ENCODE measurements at places on chromosomes 6 and 20.

GRCh38 chr6:121999456-122000065, 399.9 kb upstream of the HSF2 start:
- DNase-seq, result no peak

DNA sequence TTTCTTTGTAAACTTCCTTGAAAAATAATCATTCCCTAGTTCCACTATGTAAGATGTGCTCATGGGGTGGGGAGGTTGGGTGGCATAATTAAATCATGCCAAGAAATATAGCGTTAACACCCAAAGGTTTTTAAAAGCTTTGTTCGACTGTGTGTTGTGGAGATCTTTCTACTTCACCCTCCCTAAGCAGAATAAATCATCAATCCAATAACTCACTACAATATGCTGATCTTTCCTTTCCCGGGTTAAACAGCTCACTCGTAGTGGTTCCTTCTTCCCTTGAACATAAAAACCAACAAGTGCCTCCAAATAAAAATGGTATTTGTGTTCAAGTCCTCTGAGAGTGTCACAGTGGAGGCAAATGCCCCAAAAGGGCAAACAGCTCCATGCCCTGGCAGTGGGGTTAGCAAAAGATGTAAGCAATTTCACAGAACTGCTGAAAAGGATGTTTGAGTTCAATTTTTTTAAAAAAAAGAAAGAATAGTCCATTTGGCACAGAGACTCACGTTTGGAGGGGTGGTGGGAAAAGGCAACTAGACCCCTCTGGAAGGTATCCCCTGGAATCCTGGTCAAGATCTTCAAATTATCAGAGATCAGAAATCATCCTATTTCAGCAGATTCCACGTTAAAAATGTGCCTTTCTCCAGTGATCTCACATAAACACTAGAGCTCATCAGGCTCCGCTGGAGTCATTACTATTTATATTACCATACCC, 99.1 kb downstream of the TFAP2A start:
- no peak for DNase-seq

- DNase-seq, result no peak
These were observed 70.3 kb upstream of the DSP start for GRCh38 chr6:7471171-7471570.

DNA sequence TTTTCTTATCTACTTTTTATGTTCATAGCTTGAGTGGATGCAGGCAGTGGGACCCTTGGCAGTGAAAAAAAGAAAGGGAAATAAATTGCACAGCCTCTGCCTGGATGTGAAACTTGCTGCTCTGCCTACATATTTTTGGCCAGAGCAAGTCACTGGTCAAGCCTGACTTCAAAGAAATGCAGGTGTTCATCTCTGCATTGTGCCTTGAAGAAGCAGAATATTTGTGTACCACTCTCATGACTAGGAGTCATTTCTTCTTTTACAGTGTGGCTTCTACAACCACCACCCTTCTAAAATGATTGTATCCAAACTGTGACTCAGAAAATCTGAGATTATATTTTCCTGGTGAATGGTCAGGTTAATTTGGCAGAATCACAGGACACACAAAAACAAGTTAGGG, 2.5 kb upstream of the KATNA1 start:
- DNase-seq, result no peak

DNA sequence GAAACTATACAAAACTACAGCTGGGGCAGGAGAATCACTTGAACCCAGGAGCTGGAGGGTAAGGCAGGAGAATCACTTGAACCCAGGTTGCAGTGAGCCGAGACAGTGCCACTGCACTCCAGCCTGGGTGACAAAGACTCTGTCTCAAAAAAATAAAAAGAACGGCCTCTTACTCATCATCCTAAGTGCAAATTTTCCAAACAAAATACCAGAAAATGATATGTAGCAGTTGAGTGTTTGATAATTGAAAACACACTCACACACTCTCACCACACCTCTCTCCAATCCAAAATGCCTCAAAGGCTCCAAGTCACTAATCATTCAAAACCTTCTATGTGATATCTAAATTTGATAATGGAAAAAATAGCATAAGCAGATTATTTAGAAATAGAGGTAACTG, 198.6 kb upstream of the SHLD1 start:
- no peak for DNase-seq
